ENCODE measurements at places on chromosomes 2 and 18.
A peak's percentile ranks its signal among the peaks of the same experiment; 100 is the strongest.

- DNase-seq = no peak
Observed at GRCh38 chr18:54232485-54233227, 8.2 kb upstream of the MBD2 start.

DNA sequence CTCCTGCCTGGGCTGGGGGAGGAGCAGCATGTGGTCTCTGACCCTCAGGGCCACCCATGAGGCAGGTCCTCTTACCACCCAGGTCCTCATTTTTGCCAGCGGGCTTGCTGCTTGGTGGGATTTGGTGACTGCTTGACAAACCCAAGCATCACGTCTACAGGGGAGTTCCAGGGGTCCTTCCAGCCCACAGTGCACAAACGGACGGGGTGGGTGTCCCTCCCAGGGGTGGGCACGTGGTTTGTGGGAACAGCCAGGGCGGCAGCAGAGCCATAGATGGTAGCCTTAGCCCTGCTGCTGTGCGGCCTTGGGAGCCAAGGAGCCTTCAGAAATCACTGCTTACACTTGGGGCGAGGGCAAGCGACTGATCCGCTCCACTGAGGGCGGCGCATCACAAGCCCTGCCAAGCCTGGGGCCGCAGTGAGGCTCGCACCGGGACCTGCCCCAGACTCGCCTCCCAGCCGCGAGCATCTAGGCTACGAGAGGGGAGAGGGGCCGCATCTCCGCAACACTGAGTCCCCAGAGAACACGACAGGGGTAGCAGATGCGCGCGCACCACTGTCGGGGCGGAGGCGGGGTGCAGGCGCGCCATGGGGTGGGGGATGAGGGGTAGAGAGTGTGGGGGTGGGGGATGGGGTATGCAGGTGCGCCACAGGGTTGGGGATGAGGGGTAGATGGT, 36.9 kb downstream of the SNED1 start:
- DNase-seq = no peak

DNA sequence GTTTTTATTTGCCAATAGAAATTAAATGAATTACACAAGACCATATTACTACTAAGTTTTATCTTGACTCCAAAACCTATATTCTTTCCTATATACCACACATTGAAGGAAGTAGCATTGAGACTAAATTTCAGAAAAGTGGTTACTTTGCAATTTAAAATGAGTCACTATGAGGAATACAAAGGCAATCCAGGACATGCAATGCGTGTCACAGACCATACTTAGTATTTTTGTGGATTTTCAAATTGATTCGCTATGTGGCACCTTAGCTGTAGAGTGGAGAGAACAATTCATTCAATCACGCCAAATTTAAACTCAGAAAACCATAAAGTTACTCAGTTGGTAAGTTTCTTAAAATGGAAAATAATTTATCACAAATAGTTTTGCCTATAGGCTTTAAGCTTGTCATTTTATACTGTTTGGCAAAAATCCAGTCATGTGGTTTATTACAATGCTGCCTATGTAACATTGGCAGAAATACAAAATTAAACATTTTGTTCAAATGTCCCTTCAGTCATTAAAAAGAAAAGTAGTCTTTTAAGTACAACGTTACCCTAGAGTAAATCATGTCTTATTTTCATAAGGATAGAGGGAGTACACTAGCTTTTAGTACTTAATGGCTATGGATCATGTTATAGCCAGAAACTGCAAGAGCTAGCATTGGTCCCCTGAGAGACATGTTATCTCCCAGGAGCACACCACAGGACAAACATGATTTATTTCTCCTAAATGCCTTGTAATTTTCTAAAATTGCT, 222.8 kb upstream of the CDH7 start:
- no peak for DNase-seq

- DNase-seq = no peak
Observed at GRCh38 chr2:173500953-173501352, 146.3 kb downstream of the CDCA7 start.

DNA sequence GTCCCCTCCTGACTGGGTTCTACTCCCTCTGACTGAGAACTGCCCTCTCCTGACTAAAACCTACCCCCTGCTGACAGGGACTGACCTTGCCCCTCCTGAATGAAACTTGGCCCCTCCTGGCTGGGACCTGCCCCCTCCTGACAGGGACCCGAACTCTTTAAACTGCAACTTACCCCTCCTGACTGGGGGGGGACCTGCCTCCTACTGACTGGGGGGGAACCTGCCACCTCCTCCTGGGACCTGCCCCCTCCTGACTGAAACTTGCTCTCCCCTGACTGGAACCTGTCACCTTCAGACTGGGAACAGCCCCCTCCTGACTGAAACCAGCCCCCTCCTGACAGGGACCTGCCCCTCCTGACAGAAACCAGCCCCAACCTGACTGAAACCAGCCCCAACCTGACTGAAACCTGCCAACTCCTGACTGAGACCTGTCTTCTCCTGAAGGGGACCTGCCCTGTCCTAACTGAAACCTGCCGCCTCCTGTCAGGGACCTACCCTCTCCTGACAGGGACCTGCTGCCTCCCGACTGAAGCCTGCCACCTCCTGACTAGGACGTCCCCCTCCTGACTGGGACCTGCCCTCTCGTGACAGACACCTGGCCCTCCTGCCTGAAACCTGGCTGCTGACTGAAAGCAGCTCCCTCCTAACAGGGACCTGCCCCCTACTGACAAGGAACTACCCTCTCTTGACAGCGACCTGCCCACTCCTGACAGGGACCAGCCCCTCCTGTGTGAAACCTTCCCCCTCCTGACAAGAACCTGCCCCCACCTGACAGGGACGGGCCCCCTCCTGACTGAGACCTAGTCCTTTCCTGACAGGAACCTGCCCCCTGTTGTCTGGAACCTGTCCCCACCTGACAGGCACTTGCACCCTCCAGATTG, 87.1 kb downstream of the PXDN start:
- no peak for DNase-seq

GRCh38 chr2:33529771-33530481, 53.5 kb downstream of the RASGRP3 start:
- peak; percentile 38 for DNase-seq

DNA sequence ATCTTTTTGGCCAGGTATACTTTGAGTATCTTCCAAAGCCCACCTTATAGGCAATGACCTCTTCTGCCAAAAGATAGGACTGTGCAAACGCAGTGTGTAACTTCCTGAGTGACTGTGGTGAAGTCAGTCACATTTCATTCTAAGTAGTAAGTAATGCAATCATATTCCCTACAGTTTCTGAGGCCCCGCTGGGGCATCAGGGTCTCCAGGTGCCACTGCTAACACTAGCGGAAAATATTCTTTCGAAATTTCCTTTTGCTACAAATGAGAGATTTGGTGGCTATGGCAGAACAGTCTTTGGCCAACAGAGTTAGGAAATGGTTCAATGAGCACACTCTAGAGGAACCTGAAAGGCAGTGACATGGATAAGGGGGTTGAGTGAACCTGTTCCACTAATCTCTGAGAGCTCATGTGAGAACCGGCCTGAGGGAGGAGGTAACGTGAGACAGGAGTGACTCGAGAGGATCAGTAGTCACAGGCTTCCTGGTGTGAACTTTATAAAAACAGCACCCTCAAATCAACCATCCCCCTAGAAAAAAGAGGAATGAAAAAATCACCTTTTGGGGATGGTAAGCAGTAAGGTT, 102.6 kb upstream of the LPIN2 start:
- no peak for DNase-seq
